ENCODE measurements at places on chromosomes 12 and 14. TPM values are rescaled to one million over a fixed set of nuclear protein-coding genes. Genes with fewer than 3 reads are reported as not detected.
A peak's percentile ranks its signal among the peaks of the same experiment; 100 is the strongest.

GRCh38 chr14:58634406-58635090, 3.2 kb upstream of the DACT1 start:
- no peak for DNase-seq

GRCh38 chr12:2691006-2691344, 103.8 kb upstream of the FKBP4 start:
- peak; percentile 82 for DNase-seq

- DNase-seq: no peak
Observed at GRCh38 chr14:92638904-92639303, 109.5 kb downstream of the LGMN start.

DNA sequence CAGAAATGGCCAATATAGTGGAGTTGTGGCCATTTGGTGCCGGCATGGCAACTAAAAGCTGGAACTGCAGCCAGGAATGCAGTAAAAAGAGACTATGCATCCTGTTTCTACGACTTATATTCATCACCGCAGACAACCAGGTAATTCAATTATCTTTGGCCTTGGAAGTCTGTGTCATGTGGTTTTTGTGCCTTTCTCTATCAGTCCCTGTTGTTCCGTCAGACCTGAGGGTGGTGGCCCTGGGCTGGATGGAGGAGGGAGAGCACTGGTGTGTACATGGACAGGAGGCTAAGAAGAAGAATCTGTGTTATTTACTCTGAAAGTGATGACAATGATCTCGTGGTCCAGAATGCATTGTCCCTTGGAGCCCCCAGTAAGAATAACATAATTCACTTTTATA, 852.6 kb downstream of the VRK1 start:
- DNase-seq: no peak

DNA sequence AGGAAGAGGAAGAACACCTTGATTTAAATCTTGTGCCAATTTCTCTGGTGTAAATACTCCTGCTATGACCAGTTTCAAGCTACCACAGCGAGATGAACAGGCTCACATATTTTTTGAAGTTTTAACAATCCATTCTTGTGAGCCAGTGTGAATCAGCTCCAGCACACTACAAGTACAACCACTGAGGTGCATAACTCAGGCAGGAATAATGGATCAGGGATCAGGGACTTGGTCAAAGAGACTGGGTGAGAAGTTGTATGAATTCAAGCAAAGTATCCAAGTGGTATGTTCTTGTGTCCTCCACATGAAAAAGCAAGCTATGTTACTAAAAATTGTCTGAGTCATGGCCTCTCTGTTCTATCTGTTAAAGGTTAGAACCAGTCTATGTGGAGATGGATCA, 35.2 kb upstream of the KITLG start:
- DNase-seq: no peak

DNA sequence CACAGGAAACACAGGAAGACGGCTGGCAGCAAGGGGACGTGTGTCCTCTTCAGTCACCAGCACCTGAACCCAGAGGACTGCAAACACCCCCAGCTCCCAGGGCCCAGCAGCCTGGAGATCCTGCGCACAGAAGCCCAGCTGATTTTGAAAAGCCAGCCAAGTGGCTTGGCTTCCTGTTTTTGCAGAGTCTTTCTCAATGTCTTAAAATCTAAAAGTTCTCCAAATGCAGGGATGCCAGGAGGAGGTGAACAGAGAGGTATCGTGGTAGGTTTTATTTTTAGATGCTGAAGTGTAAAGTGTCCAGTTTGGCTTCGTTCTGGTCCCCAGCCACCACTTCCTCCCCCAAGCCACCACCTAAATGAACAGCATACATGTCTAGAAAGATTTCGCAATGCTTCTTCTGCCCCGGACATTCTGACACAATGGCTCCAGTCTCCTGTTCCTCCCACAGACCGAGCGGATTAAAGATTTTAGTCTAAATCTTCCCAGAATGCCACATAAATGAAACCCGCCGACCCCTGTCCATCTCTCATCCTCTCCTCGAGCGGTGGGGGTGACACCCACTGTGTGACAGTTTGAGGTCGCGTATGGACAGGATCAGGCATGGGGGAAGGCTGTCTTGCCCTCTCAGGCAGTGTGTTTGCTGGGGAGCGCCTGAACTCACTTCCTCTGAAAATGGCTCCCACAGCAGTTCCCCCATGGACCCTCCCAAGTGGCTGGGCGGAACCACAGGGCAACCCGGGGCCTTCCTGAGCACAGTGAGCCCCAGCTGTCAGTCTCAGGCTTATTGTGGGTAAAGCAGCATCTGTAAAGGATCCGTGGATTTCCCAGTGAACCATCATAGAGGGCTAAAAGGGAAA, 41.6 kb downstream of the ITPK1 start:
- DNase-seq: no peak

DNA sequence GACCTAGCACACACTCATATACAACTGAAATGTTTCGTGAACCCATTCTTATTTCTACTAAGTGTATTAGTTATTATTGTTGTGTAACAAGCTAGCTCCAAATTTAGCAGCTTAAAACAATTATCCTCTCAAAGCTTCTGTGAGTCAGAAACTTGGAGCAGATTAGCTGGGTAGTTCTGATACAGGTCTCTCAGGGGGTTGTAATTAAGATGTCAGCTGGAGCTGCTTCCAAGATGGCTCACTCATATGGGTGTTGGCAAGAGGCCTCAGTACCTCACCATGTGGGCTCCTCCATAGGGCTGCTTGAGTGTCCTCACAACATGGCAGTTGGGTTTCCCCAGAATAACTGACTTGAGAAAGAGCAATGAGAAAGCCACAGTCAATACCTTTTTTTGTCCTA, 9.8 kb downstream of the GPR135 start:
- no peak for DNase-seq

- no peak for DNase-seq
Observed at GRCh38 chr12:124766727-124767065, 97.0 kb downstream of the SCARB1 start.

DNA sequence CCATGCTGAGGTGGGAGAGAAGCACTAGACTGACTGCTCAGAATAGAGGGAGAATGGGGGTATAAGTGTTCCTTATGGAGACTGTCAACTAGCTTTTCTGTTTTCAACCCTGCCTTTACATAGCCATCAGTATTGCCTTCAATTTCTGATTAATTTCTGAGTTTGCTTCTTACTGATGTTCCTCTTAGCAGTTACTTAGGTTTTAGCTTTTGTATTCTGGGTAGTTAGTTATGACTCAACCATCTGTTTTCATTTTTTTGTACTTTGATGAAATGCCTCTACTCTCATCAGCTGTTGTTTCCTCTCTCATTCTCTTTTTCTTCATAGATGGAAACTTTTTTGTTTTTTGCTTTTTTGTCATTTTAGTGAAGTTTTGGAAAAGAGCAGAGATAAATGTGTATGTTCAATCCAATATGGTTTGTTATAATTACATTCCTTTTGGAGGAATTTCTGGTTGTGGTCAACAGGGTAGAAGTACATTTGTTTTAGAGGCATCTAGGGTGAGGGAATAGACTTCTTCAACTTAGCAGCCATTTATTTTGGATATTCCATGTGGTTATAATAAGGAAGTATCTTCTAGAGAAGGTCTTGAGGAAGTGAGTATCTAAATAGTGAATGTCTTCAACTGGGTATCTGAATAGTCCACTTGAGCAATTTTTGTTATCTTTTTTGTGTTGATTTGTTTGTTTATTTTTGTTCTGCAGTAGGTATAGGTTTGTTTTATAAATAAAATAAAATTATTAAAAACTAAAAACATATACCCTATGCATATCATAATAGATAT, 29.6 kb downstream of the PMCH start:
- no peak for DNase-seq

DNA sequence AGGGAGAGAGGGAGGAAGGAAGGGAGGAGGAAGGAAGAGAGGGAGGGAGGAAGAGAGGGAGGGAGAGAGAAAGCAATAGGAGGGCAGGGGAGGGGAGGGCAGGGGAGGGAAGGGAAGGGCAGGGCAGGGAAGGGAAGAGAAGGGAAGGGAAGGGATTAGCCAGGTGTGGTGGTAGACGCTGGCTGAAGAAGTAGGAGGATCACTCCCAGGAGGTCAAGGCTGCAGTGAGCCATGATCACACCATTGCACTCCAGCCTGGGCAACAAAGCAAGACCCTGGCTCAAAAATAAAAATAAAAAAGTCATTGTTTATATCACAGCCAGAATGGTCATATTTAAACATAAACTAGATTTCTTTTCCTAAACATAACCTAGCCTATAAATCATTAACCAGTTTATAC, 20.4 kb upstream of the EEA1 start:
- no peak for DNase-seq

DNA sequence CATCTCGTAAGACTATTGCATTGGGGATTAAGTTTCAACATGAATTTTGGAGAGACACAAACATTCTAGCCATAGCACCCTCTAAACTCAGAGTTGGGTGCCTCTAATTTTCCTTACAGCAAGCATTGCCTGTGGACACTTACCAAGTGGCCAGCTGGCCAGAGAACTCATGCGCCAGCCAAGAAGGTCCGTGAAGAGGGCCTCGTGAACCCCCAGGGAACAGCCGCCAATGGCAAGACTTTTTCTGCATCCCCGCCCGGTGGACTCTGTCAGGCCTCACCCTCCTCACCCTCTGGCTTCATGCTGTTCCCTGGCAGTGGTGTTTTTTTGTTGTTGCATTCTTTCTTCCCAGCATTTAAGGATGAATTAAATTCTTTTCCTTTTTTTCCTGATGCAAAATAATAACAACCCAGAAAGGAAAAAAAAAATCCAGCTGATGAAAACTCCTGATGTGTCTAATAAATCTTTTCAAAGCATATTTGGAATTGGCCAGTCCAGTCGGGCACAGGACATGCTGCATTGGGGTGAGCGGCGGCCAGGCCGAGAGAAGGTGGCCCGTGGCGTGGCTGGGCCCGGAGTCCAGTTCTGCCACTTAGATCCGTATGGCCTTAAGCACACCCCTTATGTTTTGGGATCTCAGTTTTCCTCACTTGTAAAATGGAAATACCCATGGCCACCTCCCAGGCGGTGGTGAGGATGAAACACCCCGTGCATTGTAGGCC, 191.9 kb upstream of the DIO3 start:
- DNase-seq: no peak

DNA sequence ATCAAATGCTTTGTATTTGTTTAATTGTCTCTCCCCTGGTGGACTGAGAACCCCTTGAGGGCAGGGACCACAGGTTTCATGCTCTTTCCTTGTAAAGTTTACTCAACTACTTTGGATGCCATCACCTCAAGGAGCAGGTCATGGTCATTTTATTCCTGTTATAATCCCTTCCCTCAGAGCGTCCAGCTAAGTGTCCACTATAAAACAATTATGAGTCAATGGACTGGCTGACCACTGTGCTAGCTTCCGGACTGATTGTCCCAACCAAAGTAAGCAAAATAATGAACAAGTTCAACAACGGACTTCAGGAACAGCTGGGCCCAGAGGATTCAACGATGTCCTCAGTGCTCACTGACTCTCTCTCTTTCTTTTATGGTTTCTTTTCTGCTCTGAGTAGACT, 18.2 kb downstream of the AK7 start:
- no peak for DNase-seq

DNA sequence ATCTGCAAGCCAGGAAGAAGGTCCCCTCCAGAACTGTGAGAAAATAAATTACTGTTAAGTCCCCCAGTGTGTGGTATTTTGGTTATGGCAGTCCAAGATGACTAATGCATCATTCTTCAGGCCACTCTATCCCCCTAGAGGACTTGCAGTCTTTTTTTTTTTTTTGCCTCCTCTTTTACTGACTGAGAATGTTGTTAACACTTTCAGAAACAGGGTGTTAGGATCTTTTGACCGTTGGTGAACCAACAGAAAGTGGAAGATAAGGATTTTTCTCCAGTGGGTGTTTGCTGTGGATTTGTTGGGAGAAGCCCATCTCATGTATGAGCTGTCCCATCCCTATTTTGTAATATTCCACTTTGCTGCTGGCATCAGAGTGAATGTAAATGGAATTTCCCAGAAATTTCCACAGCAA, 37.8 kb downstream of the MARK3 start:
- DNase-seq: no peak

DNA sequence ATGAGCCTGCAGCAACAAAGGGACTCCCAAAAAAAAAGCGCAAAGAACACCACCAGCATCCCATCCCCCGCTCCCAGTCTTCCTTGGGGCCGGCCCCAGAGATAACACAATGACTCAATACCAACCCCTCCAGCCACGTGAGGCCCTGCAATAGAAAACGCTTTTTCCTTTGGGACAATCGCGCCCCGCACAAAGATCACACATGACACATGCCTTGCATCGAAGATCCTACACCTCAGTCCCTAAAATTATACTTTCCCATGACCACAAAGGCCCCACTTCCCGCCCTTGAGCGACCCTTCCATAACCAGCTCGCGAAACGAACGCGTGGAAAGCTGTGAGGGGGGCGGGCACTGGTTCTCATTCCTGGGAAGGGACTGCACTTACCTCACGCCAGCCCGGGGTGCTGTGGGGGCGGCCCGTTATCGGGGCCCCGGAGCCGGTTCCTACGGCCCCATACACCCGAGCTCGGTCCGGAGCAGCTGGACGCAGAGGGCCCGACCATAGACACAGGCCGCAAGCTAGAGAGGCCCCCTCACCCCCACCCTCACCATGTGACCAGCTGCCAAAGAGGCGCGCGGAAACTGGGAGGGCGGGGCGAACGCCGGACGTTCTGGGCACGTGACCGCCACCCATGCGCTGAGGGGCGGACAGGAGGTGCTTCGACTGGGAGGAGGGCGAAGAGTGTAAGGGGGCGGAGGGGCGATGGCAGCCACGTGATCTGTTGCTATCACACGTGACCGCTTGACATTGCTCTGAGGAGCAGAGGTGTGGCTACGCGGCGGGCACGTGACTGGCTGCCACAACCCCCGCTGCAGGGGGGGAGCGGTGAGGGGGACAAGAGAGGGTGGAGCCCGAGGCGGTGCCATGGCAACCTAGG, at the start of gene CDK4:
Gene CDK4, minus strand, starts transcription at position 523 of the 880 bp plus-strand sequence. CDS start 593 bp downstream, outside the sequence.
- DNase-seq: peak; percentile 100

GRCh38 chr12:121295116-121295745, 1.3 kb downstream of the CAMKK2 start:
- peak; percentile 51 for DNase-seq

DNA sequence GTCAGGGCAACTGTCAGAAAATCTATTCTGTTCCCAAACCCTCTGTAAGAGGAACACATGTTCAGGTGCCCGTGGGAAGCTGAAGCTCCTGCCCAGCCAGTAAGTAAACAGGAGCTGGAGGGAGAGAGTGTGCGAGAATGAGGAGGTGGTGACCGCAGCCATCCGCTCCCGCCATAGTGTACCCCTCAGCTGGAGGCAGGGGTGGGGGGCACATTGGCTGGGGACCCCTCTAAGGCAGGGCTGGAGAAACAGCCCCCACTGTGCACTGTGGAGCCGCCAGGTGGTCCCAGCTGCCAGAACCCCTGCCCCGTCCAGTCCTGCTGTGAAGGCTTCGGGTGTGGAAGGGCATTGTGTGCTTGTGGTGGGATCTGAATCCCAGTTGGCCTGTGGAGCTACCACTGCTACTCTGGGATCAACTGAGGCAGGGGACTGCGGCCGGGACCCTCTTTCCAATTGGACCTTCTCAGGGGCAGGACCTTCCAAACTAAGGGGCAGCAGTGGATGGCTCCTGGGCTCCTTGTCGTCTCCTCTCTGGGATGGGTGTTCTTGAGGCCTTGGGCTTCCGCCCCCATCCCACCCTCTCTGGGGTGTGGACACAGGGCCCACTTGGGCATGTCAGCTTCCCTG, 59.6 kb downstream of the TSPAN9 start:
- DNase-seq: no peak

The IL26 gene
- total RNA-seq: not detected

The CLEC4E gene
- total RNA-seq: not detected

The TMEM30B gene
- 22.9 TPM for total RNA-seq

The TSPAN8 gene
- total RNA-seq: not detected

The CMKLR1 gene
- 1.6 TPM for total RNA-seq

The PUS1 gene
- 72.7 TPM for total RNA-seq

The SIX4 gene
- total RNA-seq: 50.2 TPM

The CACNB3 gene
- total RNA-seq: 4.1 TPM

The NKX2-1 gene
- total RNA-seq: not detected

The TNS2 gene
- total RNA-seq: 5.7 TPM

The FGF23 gene
- 0.56 TPM for total RNA-seq

The GALNT4 gene
- 3.0 TPM for total RNA-seq
